Stimulated activated CD8-positive, alpha-beta memory T cell treated with anti-CD3 and anti-CD28 coated beads, Interleukin-4, amount 100 ng/mL, for 1 hour (primary cell): ENCODE measurements at places on chromosomes 16 and 17.

DNA sequence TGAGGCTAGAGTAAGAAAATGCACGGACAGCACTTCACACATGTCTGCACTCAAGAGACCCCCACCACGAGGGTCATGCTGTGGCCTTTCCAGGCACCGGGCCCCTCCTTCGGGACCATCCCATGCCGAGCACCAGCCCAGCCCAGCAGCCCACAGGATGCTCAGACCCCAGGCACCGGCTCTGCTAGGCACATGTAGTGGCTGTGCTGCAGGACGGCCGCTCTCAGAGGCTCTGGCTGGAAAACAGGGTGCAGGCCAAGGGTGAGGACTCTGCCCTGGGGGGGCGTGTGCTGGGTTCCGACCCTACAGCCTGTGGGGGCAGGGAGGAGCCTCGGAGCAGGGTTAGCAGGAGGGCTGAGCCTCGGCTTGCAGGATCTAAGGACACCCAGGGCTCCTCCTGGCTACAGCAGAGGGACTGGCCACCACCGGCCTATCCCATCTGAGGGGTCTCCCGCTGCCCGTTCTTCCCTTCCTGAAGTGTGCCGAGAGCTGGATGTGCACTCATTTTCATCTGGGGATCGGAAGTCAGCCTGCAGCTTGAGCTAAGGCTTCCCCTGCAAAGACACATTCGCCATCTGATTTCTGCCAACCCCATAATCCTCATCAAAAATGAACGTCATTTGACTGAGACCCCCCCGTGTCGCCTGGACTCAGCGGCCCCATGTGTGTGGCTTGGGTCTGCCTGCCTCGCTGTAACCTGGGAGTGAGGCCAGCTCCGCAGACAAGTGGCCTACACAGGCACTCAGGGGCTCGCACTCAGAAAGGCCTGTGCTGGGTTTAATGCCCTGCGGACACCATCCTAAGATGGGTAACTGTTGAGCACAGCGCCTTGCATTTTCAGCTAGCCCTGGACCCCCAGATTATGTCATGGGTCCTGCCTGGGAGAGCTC, 293.1 kb upstream of the FOXF1 start:
- DNase-seq: no peak

- DNase-seq: no peak
Observed at GRCh38 chr16:69048328-69049120, 56.9 kb upstream of the HAS3 start.

GRCh38 chr17:3890082-3890877, 2.6 kb downstream of the CAMKK1 start:
- no peak for DNase-seq

DNA sequence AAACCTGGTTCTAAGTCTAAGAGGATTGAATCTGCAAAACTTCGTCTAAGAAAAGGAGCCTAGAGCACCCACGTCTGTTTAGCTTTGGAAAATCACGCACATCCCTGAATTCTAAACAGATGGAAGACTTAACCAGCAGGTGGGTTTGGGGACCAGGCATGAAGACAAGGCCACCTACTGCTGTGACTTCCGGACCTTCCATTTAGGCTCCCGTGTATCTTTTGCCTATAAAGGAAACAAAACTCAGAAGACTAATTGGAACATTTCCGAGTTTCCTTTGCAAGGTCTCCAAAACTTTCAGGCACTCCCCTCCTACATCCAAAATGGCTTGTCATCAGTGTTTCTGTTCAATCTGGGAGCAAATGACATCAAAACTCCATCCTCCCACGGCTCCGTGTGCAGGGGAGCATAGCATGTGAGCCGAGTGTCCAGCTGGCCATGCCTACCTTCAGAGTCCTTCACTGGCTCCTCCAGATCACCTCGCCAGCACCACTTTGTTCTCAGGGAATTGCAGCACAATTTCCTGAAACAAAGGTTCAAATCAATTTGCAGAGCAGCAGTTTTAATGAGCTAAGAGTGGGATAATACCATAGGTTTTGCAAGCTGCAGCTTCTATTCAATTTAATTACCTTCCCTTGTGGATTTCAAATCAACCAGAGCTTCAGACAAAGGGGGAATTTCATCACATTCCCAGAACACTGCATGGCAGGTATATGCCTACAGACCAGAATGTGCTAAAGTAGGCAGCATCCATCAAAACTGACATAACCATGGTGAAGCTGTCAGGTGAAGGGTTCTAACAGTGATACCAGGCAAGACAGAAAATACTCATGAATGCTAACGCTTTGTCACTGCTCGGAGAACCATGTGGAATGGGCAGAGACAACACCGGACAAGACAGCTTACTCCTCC, 23.5 kb downstream of the CACNG1 start:
- no peak for DNase-seq

- no peak for DNase-seq
Observed at GRCh38 chr17:40347319-40348135, 17.0 kb downstream of the GJD3 start.

GRCh38 chr17:36931697-36932382, 5.4 kb upstream of the LHX1 start:
- DNase-seq: no peak

GRCh38 chr16:1044460-1045309, 27.9 kb upstream of the SSTR5 start:
- no peak for DNase-seq

- no peak for DNase-seq
Observed at GRCh38 chr17:66405836-66406677, 103.6 kb downstream of the PRKCA start.

- DNase-seq: no peak
Observed at GRCh38 chr17:42185621-42185930, 324 bp upstream of the HCRT start.

GRCh38 chr16:309476-309875, 26.5 kb downstream of the PDIA2 start:
- DNase-seq: no peak

- DNase-seq: no peak
Observed at GRCh38 chr16:50881956-50882355, 140.1 kb downstream of the CYLD start.

- no peak for DNase-seq
Observed at GRCh38 chr16:85917959-85918358, 19.0 kb downstream of the IRF8 start.

- no peak for DNase-seq
Observed at GRCh38 chr16:66250686-66251431, 115.6 kb upstream of the CDH5 start.

DNA sequence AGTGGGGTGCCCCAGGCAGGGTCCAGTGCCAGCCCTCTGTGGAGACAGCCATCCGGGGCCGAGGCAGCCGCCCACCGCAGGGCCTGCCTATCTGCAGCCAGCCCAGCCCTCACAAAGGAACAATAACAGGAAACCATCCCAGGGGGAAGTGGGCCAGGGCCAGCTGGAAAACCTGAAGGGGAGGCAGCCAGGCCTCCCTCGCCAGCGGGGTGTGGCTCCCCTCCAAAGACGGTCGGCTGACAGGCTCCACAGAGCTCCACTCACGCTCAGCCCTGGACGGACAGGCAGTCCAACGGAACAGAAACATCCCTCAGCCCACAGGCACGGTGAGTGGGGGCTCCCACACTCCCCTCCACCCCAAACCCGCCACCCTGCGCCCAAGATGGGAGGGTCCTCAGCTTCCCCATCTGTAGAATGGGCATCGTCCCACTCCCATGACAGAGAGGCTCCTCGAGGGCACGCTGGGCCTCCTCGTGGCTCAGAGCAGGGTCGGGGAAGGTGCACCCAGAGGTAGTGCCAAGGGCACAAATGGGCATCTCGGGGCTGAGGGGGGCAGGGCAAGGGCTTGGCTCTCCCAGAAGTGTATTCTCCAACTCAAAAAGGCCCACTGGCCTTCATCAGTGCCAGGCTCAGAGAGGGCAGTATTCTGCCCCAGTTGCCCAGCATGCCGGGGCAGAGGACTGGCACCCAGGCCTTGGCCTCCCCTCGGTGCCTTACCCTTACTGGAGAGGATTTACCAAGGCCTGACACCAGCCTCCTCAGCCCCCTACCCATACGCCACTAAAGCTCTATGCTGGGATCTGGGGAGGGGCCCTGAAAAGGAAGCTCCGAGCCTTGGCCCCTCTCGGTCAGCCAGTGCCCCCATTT, at the start of gene CDH5:
Gene CDH5 (plus strand): TSS at position 259 of the 867 bp plus-strand sequence. CDS start 12,647 bp downstream, outside the sequence.
- DNase-seq: no peak

- no peak for DNase-seq
Observed at GRCh38 chr16:12677502-12677901, 126.2 kb downstream of the CPPED1 start.

DNA sequence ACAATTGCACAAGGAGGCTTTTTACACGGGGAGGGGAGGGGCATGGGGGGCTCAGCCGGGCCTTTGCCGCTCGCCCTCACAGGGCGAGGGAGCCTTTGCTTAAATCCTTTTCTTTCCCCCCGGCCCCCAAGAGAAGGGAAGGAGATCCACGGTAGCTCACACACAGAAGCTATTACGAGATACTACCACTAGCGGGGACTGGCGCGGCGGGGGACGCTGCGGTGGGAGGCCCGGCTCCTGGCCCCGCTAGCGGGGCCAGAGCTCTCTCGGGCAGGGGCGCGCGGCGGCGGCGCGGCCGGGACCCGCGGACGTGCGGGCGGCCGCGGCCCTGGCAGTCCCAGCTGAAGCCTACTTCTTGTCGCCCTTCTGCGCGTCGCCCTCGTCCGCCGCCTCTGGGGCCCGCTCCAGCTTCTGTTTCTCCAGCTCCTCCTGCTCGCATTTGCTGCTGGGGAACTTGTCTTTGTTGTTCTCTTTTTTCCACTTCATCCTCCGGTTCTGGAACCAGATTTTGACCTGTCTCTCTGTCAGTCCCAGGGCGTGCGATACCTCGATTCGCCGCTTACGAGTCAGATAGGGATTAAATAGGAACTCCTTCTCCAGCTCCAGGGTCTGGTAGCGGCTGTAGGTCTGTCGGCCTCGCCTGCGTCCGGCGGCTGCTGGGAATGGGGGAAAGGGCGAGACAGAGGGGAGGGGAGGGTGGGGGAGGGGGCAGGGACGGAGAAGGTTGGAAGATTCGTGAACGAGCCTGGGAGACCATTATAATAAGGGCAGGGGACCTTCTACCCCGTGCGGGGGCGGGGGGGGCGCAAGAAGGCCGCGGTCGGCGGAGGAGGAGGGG, 2.0 kb downstream of the HOXB8 start:
- no peak for DNase-seq

- DNase-seq: no peak
Observed at GRCh38 chr16:54707813-54708212, 222.9 kb upstream of the IRX5 start.

GRCh38 chr17:4742133-4742532, 2.4 kb upstream of the CXCL16 start:
- no peak for DNase-seq

DNA sequence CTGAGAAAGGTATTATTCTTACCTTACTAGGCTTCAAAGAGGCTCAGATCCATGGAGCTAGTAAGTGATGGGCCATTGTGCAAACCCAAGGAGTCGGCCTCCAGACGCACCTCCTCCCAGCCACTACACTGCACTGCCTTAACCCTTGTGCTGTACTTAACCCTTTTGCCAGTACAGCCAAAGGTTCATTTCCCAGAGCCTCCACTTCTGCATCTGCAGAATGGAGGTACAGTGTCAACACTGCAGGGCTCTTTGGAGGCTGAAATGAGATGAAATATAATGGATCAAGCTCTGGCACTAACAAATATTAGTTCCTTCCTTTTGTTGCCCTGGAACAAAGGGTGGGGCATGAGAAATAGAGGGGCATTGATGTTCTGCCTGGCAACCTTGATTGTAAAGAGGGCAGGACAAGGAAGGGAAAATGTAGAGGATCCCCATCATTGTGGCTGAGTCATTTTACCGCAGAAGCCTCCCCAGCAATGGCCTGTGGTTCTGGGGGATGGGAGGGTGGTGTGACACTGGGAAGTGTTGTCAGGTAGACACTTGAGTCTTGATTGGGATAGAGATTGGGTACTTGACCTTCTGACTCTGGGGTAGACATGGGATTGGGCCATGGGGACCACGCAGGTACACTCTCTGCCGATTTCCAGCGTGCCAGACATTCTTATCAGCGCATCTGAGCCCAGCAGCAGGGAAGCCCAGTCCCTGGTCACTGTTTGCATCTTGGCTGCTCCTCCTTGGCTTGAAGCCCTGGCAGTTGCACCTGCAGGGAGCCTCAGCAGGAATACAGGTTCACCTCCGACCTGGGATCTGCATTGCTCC, 84.0 kb downstream of the MSI2 start:
- no peak for DNase-seq

GRCh38 chr16:6250511-6250910, 1082.1 kb upstream of the RBFOX1 start:
- DNase-seq: no peak

DNA sequence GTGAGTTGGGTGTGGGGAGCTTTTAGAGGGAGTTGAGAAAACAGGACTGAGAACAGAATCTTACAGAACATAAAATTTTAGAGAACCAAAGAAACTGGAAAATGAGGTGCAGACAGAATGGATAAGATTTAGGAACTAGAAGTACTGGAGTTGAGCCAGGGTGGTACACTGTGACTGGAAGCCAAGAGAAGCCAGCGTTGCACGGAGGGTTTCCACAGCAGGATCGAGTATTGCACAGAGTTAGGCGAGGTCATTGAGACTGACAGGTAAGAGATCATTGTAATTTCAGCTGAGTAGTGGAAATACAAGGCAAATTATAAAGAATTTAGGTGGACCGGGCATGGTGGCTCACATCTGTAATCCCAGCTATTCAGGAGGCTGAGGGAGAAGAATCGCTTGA, 6.6 kb downstream of the GSDMA start:
- DNase-seq: no peak

GRCh38 chr17:12391468-12391867, 274.2 kb upstream of the MYOCD start:
- DNase-seq: no peak

GRCh38 chr16:84357191-84357651, 11.1 kb upstream of the ATP2C2 start:
- no peak for DNase-seq

DNA sequence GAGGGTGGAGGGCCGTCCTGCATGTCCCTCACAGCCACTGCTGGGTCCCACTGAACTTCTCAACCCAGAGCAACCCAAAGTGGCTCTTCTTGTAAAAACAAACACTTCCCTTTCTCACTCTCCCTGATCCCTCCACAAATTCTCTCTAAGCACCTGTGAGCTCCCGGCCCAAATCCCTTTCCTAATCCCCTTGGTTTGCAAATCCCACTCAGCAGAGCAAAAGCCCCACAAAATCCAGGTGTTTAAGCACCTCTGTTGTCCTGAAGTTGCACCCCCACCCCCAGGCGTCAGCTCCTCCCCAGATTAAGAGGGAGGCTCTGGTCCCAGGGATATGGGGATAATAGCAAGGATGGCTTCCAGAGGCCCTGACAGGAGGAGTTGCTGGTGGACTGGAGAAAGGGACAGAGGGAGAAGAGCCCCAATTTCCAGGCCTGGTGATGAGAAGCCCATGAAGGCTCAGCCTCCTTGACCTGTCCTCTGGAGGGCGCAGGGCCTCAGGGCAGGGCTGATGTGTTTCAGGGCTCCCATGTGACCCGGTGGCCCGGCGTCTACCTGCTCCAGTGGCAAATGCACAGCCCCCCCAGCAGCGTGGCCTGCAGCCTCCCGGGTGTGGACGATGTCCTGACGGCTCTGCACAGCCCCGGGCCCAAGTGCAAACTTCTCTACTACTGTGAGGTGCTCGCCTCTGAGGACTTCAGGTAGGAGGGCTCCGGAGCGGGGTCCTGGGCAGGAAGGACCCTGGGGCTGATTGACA, 23.0 kb downstream of the NAGPA start:
- DNase-seq: no peak
